ENCODE measurements at places on chromosomes 1 and 21.
A peak's percentile ranks its signal among the peaks of the same experiment; 100 is the strongest.

DNA sequence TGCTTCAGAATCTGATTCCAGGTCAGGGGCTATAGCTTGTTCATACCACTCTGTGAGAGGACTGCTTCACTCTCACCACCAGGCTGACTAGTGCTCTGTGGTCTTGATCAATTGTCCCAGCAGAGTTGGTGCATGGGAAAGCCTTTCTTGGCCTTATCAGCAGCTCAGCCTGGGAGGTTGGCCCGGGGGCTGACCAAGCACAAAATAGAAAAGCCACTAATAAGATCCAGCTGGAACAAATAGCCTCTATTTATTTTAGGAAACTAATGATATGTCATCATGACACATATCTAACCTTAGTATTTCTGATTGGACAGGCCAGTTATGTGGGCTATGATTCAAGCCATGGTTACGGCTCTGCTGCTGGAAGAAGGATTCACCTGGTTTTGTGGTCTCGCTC, 134.2 kb downstream of the GDAP2 start:
- DNase-seq = peak; percentile 53

- no peak for DNase-seq
These were observed 197.8 kb upstream of the USP25 start for GRCh38 chr21:15531986-15532385.

GRCh38 chr1:64960731-64961130, 5.6 kb downstream of the JAK1 start:
- DNase-seq = no peak

- DNase-seq = peak; percentile 90
These were observed 56.8 kb downstream of the ZBTB17 start for GRCh38 chr1:15918962-15919715.

DNA sequence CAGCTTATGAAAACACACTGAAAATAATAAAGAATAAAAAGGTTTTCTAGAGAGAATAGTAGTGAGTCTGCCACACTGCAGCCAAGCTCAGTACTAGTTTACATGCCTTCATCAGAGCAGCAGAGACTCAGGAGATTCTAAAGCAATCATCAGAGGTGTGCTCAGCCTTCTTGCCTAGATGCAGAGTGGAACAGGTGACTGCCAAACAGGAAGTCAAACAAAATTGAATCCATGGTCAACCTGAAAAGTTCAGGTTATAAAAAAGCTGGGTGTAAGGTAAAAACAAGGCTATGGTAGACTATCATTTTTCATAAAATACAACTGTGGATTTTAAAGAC, 165.3 kb upstream of the C1orf105 start:
- DNase-seq = no peak

GRCh38 chr1:201656311-201657032, 117.5 kb downstream of the NAV1 start:
- peak; percentile 42 for DNase-seq

DNA sequence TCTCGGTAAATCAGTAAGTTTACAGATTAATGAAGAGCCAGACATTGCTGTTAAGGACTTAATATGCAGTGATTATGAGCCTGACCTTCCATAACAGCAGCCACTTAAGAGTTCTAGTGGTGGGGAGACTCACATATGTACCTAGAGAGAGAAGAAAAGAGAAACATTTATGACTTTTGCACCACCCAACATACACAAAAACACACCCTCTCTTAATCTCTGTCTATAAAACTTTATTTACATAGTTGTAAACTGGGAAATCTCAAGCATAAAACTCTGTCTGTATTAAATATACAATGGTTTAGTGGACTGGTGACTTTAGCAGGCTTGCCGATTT, 347.4 kb upstream of the ADGRL2 start:
- DNase-seq = no peak

- peak; percentile 91 for DNase-seq
These were observed 13.0 kb downstream of the FAM229A start for GRCh38 chr1:32349211-32349708.

- peak; percentile 71 for DNase-seq
These were observed 8.9 kb downstream of the TAGLN2 start for GRCh38 chr1:159916242-159917051.

GRCh38 chr1:160211046-160211790, 6.0 kb downstream of the PEA15 start:
- no peak for DNase-seq

GRCh38 chr1:91244737-91245136, 159.9 kb downstream of the HFM1 start:
- DNase-seq = no peak

GRCh38 chr1:172801771-172802322, 142.9 kb downstream of the FASLG start:
- no peak for DNase-seq

- no peak for DNase-seq
These were observed 44.9 kb downstream of the PAFAH2 start for GRCh38 chr1:25952841-25953401.

DNA sequence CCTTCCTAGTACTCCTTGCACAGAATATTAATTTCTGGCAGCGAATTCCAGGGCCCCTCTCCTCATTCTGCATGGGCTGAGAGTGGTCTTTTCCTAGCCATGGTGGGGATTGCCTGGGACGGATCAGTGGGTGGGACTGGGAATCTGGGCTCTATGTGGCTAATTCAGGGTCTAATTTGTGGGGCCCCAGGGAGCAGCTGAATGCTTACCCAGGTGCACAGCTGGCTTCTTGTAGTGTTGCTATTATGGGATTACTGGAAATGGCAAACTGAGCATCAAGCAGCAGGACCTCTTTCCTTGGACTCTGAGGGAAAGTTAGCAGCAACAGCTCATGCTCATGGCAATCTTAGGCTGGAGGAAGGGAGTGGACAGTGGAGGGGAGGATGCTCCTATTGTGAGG, 187.1 kb upstream of the CACNA1E start:
- no peak for DNase-seq

- DNase-seq = no peak
These were observed 9.2 kb downstream of the VASH2 start for GRCh38 chr1:212959266-212960220.

GRCh38 chr1:27366411-27367159, at the start of gene MAP3K6:
Gene MAP3K6 (minus strand): TSS chr1:27366961. CDS start chr1:27366597, 364 bp downstream.
- DNase-seq = peak; percentile 74

- DNase-seq = peak; percentile 89
These were observed 2.5 kb downstream of the SLC1A7 start for GRCh38 chr1:53139951-53140361.

Data from iris pigment epithelial cell (primary cell).